ENCODE measurements at places on chromosomes 5 and 9. TPM values are rescaled to one million over a fixed set of nuclear protein-coding genes. Genes with fewer than 3 reads are reported as not detected.

OGN gene
- 15.7 TPM for total RNA-seq

GRCh38 chr9:86733929-86734328 is 213.4 kb downstream of the GAS1 start:
- peaks cover 3% of the 10 kb centered on the region for H3K4me1 ChIP-seq
- no peak overlapping the region for H3K4me3 ChIP-seq
- H3K27me3 ChIP-seq = no peaks in the 10 kb centered on the region
- H3K36me3 ChIP-seq = no peaks in the 10 kb centered on the region

GRCh38 chr9:21758540-21758939 is 43.9 kb upstream of the MTAP start:
- H3K27me3 ChIP-seq = no peaks in the 10 kb centered on the region
- no peaks in the 10 kb centered on the region for H3K36me3 ChIP-seq
- no peak overlapping the region for H3K4me3 ChIP-seq
- DNase-seq = no peak
- no peak overlapping the region for H3K27ac ChIP-seq
- no peaks in the 10 kb centered on the region for H3K4me1 ChIP-seq

GRCh38 chr5:54882101-54882500 is 103.3 kb downstream of the ESM1 start:
- H3K36me3 ChIP-seq = no peaks in the 10 kb centered on the region
- no peak overlapping the region for H3K4me3 ChIP-seq
- no peak for DNase-seq
- peaks cover 11% of the 10 kb centered on the region for H3K27me3 ChIP-seq

All from heart right ventricle (tissue), 16 donors.